ENCODE measurements at places on chromosomes 2 and 18.

DNA sequence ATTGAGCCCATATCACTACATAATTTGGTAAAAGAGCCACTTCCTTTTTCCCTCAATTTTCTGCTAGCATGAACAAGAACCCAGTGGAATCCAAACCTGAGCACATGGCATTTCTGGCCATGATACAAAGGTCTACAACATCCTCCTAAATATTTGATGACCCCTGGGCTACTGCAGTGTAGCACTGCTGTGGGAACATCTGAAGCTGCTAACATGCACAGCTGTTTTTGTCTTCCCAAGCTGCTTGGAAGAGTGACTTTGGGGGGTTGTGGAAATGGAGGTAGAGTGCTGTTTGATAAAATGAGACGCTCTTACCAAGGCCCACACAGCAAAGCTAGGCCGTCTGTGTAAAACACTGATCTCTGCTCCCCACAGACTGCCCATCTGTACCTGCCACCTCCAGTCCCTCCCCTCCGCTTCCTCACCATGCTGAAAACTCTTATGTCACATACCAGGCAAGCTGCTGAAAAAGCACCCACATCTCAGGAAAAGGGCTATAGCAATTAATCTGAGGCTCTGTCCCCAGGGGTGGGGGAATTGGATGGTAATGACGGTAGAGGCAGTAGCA lies 197.2 kb upstream of the HNRNPA3 start:
- no peak for DNase-seq

DNA sequence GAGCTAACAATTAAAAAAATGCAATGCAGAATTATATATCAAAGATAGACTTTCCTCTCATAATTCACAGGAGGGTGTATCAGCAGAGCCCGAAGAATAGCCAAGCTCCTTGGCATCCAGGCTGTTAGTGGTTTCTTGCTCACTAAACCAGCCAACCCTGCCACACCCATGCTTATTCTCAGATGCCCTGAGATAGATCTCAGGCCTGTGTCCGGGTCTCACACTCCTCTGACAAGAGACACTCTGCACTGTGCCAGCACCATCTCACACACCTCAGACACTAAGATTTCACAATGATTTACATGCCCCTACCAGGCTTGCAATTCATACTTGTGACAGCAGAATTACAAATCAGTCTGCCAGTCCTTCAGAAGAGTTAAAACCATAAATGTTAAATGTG lies 64.5 kb downstream of the OSBPL1A start:
- DNase-seq, result no peak

DNA sequence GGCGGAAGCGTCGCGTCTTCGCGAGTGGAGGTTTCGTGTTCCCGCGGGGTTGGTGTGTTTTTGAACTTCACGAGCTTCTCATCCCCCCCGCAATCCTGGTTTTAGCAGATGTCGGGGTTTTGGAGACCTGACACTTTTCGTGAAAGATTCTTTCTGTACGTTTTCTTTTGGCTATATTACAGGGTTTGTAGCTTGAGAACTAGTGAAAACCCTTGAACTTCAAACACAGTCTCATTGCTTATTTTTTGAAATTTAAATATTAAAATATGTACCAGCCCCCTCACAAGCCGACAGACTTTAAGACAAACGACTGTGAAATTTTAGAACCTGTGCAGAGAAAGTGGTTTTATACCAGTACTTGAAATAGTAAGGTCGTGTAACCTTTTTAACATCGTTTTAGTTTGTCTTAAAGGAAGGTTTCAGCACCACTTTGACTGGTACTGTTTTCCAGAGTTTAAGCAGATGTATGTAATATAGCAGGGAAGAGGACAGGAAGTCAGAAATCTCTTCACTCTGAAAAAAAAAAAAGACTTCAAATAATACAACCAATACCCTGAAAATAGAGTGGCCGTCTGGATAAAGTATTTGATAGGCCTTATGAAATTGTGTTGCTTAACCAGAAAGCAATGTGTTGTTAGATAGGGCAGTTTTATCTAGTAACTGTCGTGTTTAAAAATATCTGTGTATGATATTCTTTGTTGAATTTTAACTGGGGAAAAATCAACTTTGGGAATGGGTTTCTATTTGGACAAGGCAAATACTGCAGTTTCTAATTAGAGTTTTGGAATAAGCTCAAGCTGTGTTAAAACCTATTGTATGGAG lies 1.4 kb downstream of the SPATS2L start:
- DNase-seq, result no peak

- no peak for DNase-seq
Observed at GRCh38 chr2:238694136-238694755, 153.6 kb upstream of the TWIST2 start.

DNA sequence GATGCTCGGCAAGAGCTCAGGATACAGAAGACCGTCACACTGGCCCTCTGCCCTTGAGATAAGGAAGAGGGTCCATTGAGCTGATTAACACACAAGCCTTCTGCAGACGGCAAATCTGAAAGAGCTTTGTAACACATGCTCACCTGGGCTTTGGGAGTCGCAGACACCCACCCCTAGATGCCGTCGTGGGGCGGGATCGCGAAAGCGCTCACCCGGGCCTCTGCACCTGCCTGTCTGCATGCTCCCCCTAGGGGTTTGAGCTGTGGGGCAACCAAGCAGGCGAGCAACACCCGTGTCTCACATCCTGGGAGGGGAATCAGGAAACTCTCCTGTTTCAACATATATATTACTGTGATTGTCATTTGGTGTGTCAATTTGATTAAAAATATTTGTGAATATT lies 99.8 kb upstream of the KCNH7 start:
- DNase-seq, result no peak
